Fibroblast of skin of left biceps (primary cell): ENCODE measurements at places on chromosomes 3 and 15.
A peak's percentile ranks its signal among the peaks of the same experiment; 100 is the strongest.

- DNase-seq = no peak
Observed at GRCh38 chr15:62532367-62532766, 367.3 kb upstream of the C2CD4B start.

- no peak for DNase-seq
Observed at GRCh38 chr3:107106316-107106715, 270.9 kb upstream of the CCDC54 start.

GRCh38 chr3:23704298-23704697 is 101.5 kb upstream of the UBE2E1 start:
- no peak for DNase-seq

- no peak for DNase-seq
Observed at GRCh38 chr15:30992249-30992864, 929 bp upstream of the MTMR10 start.

- no peak for DNase-seq
Observed at GRCh38 chr15:26644948-26645347, 127.9 kb downstream of the GABRB3 start.

GRCh38 chr3:113214917-113215595 is 3.7 kb downstream of the BOC start:
- peak; percentile 83 for DNase-seq

GRCh38 chr15:67089217-67090193 is 24.1 kb downstream of the SMAD3 start:
- DNase-seq = no peak

- no peak for DNase-seq
Observed at GRCh38 chr3:52099001-52099401, 42.6 kb upstream of the DUSP7 start.

DNA sequence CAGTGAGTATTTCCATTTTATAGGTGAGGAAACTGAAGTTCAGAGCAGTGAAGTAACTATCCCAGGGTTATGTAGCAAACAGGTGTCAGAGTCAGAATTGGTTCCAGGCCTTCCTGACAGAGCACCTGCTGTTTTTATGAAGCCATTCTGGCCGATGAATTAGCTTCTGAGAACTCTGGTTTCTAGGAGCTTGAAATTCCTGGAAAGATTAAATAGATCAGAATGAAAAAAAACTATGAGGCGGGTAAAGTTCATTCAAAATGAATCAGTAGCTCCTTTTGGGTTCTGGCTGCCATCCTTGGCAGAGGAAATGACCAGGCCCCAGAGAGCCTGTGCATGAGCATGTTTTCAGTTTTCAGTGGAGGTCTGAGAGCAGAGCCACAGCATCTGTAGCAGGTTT is 59.3 kb upstream of the CFAP161 start:
- DNase-seq = no peak

GRCh38 chr15:60527456-60527855 is 48.5 kb upstream of the ICE2 start:
- no peak for DNase-seq

DNA sequence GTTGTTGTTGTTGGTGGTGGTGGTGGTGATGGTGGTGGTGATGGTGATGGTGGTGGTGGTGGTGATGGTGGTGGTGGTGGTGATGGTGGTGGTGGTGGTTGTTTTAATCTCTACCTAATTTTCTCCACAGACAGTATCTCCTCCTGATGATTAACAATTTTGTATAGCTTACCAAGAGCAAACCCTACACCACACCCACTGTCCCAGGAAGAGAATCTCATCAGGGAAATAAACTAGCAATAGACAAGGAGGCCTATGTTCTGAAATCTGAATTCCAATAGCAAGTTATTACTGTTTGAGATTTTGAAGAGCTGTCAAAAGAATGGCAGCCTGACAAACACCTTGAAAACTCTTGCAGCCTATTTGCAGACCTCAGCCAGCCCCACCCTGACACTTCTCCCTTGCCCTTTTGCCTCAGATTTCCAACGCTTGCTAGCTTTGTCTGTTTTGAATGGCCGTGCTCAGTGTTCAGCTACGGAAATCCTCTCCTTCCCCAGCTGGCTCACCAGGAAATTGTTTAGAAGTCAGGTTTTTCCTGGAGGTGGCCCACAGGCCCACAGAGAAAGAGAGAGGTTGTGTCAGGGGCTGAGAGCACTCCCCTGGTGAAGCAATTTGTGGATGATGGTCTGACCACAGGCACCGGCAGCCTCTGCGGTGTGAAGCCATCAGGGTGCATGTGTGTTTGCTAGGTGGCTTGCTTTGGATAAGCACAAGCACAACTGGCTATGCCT is 101.6 kb downstream of the MAGI1 start:
- no peak for DNase-seq

DNA sequence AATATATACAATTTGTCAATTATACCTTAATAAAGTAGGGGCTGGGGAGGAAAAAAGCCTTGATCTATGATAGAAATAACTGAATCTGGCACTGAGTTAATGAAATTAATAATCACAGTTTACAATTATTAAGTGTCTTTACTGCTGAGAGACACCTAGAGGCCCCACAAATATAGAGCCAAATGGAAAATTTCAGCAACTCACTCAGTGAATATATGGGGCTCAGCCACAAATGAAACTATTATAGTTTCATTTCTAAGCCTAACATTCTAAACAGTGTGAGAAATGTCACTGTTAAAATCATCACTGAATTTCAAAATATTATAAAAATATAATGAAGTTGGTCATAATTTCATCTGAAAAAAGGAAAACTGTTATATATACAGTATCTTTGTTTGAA is 40.3 kb downstream of the GNB4 start:
- DNase-seq = no peak

DNA sequence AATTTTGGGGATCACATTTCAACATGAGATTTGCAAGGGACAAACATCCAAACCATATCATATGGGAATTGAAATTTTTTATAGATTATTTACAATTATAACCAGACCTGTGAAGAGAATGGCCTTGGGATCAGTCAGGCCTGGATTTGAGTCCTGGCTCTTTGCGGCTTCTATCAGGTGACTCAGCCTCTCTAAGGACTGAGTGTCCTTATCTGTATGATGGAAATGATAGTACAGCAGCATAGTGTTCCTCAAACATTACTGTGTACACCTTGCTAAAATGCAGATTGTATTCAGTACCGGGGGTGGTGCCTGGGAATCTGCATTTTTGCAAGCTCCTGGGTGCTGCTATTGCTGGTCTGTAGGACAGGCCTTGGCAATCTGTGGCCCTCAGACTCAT is 206.7 kb upstream of the PROK2 start:
- no peak for DNase-seq
